Stimulated activated CD4-positive, alpha-beta T cell treated with anti-CD3 and anti-CD28 coated beads, Interleukin-15, amount 100 ng/mL, for 1 hour (primary cell): ENCODE measurements at places on chromosomes 12 and 14.

GRCh38 chr14:81162941-81163340 lies 57.8 kb downstream of the GTF2A1 start:
- DNase-seq: no peak

- DNase-seq: no peak
Measured at GRCh38 chr14:24368212-24368561, 203 bp downstream of the NFATC4 start.

GRCh38 chr14:20659813-20660395 lies 18.4 kb upstream of the OR6S1 start:
- no peak for DNase-seq

- DNase-seq: no peak
Measured at GRCh38 chr12:57629897-57630471, 3.0 kb downstream of the B4GALNT1 start.

GRCh38 chr12:3213188-3213587 lies 136.0 kb downstream of the TSPAN9 start:
- DNase-seq: no peak

GRCh38 chr14:38134416-38135030 lies 73.2 kb upstream of the SSTR1 start:
- no peak for DNase-seq

DNA sequence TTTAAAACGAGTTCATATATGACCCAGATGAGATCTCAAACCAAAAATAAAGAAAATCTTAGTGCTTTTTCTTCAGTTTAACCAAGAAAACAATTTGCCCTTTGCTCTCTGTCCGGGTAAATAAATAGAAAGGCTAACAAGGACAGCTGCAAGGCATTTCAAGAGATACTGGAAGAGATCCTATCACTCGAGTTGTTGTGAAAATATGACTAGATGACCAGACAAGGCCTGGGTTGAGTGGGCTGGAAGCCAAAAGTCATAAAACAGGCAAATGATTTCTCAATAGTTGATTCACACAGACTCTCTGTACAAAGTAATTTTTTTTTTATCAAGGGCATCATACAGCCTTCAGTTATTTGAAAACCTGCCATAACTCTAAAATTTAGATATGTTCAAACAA lies 55.9 kb upstream of the AVPR1A start:
- DNase-seq: no peak

- no peak for DNase-seq
Measured at GRCh38 chr12:13597166-13597565, 384.2 kb downstream of the GRIN2B start.

GRCh38 chr14:65548878-65549277 lies 136.3 kb downstream of the FUT8 start:
- no peak for DNase-seq

- DNase-seq: no peak
Measured at GRCh38 chr12:117026921-117027250, 72.3 kb downstream of the TESC start.

GRCh38 chr14:24139272-24139934 lies 2.0 kb downstream of the EMC9 start:
- DNase-seq: no peak

DNA sequence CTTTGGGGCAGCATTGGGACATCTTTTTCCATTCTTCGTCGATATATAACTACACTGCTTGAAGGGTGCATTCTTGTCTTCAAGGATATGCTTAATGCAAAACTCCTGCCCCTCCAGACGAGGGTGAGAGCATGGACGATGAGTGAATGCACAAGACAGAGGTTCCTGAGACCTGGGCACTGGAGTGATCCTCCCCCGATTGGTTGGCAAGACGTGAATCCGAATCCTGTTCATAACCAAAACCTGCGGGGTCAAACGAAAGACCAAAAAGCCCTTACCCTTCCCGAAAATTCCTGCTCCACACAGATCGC lies 684 bp downstream of the KANSL2 start:
- DNase-seq: no peak
